Stimulated activated CD8-positive, alpha-beta memory T cell treated with anti-CD3 and anti-CD28 coated beads, Interleukin-15, amount 100 ng/mL, for 4 hours (primary cell): ENCODE measurements at places on chromosomes 12 and 14.

DNA sequence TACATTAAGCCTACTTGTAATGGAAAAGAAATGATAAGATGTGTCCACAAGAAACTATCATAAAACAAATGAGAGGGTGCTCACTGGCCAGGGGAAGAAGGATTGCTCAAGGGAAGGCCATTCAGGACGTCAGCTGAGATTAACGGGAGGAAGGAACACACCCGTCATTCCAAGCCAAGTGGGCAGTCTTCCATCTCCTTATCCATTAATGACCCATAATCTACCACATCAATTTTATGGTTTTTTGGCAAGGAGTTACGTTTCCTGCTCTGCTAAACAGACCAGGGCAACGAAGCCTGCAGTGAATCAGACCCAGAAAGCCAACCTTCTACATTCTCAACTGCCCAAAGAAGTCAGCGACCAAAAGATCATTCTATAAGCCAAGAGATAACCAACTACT lies 25.1 kb downstream of the PRKAB1 start:
- no peak for DNase-seq

- DNase-seq, result no peak
Observed at GRCh38 chr12:54831631-54832030, 22.7 kb upstream of the MUCL1 start.

DNA sequence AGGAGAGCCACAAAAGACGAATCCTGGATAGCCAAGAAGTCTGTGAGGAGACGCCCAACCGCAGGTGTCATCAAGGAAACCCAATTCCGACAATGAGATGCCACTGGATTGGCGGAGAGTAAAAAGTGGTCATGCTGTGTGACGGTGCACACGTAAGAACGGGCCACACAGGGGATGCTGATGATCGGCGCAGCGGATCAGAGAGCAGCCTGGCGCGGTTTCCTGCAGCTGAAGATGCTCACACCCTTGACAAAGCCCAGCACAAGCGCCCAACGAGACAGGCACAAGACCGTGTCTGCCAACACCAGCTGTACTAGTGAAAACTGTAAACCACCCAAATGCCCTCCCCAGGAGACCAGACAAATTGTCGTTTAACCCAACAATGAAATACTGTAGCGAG lies 55.8 kb downstream of the CCDC85C start:
- DNase-seq, result no peak

DNA sequence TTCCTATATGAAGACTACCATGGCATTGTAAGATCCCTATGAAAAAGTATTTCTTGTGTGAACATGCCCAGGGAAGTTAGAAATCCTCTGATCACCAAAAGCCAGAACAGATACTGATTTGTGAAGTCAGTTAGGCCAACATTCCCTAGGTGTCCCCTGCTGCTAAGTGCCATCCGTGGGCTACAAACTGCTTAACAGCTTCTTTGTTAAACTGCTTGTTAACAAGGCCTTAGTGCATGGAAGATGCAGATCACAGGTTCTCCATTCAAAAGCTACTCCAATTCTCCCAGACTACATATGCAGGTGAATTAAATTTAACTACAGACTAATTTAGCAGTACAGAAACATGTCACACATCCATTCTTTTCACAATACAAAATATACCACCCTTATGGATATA lies 108.2 kb downstream of the PRICKLE1 start:
- DNase-seq, result no peak

DNA sequence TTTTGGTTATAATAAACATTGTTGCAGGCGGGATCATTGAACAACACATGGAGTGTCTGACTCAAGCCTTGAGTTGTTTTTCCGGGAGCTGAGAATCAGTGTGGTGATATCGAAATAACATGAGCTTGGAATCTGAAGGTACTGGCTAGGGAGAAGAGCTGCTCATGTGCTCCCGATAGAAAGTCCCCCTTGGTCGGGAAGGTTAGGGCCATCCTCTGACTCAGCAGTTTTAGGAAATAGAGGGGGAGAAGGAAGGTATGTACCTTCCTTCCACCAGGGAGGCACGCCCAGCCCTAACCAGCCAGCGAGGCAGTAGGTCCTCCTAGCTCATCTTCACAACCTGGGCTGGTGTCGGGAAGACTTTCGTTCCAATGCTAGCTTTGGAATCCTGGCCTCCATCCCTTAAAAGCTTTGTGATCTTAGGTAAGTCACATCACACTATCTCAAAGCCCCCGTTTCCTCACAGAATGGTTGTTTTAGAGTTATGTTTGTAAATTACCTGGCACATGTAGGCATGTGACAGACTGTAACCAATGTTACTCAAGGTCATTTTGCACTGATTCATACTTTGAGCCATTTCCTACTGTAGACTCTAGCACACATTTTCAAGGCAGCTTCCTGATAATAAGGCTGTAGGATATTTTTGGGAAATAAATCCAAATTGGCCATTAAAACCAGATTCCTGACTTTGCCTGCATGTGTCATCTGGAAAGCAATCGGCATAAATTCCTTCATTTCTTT lies 1.9 kb upstream of the RAB35 start:
- DNase-seq, result no peak

GRCh38 chr14:79356040-79356439 lies 855.3 kb downstream of the DIO2 start:
- DNase-seq, result no peak

DNA sequence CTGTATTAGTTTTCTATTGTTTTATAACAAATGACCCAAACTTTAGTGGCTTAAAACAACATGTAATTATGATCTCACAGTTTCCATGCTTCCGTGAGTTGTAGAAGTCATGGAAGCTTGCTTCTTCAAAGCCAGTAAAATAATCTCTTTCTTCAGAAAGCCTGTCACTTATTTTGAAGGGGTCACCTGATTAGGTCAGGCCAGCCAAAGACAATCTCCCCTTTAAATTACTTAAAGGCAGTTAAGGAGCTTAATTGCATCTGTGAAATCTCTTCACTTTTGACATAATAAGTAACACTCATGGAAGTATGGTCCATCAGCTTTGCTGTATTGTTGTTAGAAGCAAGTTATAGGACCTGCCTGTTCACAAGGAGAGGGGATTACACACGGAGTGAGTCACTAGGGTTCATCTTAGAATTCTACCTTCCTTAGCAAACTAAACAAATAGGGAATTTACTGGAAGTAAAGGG lies 89.8 kb downstream of the FAR2 start:
- DNase-seq, result no peak

GRCh38 chr12:127272864-127273263 lies 994.1 kb upstream of the TMEM132C start:
- no peak for DNase-seq

DNA sequence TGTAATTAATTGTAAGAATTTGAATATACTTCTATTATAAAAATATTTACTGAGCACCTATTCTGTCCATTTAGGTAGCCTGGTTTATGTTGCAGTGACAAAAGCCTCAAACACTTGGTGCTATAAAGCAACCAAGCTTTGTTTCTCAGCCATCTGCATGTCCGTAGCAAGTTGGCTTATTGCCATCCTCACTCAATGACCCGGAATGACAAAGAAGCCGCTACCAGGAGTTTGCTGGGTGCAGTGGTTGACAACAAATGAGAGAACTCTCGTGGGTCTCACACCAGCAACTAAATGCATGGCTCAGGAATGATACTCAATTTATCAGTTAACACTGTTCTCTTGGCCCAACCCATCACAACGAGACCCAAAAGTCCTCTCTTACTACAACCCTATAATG lies 553.1 kb downstream of the DIO2 start:
- DNase-seq, result no peak

- no peak for DNase-seq
Observed at GRCh38 chr14:87840906-87841305, 152.1 kb downstream of the GALC start.

GRCh38 chr12:52521175-52521567 lies 977 bp upstream of the KRT5 start:
- DNase-seq, result no peak

DNA sequence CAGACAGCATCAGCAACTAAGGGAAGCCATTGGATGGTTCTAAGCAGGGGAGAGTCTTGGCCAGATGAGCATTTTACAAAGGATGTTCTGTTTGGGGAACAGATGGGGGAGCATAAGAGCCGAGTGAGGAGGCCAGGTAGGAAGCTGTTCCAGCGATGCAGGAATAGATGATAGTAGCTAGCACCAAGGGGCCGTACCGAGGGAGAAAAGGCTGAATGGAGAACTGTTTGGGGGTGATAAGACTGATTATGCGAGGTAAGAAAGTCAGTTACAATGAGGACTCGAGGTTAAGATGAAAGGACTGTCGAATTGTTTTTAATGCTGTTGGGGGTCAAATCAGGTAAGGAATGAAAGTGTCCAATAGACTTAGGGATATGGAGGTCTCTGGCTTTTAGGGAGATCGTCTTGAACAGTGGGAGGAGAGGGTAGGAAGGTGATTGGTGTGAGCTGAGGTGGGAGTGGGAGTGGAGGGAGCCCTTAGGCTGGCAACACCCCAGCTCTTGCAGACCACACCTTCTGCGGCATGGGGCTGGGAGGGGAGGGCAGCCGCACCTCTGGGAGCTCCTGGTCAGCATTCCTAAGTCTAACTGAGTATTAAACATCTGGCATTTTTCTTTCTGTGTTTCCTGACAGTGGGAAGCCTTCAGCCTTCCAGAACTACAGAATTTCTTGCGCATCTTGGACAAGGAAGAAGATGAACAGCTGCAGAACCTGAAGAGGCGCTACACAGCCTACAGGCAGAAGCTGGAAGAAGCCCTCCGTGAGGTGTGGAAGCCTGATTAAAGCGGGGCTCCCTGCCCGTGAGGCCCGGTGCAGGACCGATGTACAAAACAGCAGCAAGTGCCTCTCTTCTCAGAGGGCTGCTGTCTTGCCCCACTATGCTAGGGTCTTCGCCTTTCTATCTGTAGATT lies 64.8 kb downstream of the GNS start:
- no peak for DNase-seq

DNA sequence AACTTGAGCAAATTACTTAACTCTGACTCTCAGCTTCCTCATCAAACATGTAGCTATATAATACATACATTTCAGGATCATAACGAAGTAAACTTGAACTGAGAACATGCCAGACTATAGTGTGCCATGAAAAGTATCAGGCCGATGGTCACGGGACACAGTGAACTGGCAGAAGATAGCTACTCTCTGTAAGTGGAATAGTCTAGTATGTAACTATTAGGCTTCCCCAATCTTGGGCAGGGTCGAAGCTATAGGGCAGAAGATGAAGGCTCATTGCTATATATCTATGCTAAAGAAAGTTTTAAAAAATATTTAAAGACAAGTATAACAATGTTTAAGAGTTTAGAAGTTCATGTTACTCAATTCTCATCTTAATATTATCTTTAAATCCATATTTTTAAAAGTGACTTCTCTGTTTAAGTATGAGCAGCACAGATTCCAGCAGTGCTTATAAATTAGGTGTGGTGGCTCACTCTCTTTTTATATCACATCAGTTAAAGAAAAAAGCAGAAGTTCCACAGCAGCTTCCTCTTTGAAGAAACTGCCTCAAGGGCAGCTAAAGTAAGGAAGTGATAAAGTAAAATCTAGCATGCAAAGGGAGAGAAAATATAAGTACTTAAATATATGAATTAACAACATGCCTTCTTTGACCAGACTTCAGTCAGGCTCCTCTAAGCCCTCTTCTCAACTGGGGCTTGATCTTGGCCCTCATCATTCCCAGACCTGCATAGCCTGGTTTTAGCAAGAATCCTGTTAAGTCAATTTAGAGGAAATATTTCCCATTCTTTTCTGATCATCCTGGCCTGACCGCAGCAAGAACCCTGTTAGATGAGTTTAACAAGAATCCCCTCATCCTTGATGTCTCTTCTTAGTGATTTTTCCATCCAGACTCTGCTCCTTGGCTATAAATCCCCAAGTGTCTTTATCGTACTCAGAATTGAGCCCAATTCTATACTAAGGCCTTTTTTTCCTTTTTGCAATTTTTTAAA lies 8.4 kb upstream of the GLIPR1 start:
- DNase-seq, result no peak

- DNase-seq, result no peak
Observed at GRCh38 chr14:93743270-93744060, 44.8 kb downstream of the PRIMA1 start.

GRCh38 chr14:92539875-92540274 lies 26.3 kb downstream of the RIN3 start:
- DNase-seq, result no peak

DNA sequence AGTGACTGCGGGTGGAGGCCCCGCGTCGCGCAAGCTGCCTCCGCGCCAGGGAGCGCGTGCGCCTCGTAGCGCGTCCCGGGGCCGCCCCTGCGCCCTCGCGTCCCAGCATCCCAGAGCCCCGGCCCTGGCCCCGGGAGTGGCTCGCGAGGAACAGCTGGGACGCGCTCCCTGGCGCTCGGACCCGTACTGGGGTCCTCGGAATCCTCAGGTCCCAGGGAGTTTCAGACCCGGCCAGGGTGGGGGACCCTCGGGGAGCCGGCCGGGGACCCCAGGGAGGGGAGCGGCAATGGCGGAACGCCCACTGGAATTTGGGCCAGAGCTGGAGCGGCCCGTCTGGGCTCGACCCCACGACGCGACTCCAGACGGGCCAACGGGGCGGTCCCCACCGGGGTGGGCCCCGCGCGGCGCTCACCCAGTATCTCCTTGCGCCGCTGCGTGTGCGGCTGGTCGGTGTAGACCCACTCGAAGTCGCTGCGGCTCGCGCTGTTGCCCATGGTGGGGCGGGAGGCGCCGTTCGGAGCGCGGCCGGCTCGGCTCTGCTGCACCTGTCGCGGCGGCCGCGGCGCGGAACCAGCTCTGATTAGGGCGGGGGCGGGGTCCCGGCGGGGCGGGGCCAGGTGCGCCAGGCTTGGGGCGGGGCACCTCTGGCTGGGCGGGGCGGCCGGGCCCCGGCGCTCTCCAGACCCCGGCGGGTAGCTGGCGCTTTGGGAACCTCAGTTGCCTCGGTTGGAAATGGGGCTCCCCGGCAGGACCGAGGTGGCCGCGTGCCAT lies at the start of gene DEGS2:
Gene DEGS2, minus strand, starts transcription at position 552 of the 771 bp plus-strand sequence. Its CDS starts 58 bp downstream, at position 494.
- DNase-seq, result peak; percentile 27

- no peak for DNase-seq
Observed at GRCh38 chr14:96811985-96812667, 14.9 kb downstream of the VRK1 start.

- DNase-seq, result no peak
Observed at GRCh38 chr12:25976289-25976688, 17.8 kb downstream of the RASSF8 start.

DNA sequence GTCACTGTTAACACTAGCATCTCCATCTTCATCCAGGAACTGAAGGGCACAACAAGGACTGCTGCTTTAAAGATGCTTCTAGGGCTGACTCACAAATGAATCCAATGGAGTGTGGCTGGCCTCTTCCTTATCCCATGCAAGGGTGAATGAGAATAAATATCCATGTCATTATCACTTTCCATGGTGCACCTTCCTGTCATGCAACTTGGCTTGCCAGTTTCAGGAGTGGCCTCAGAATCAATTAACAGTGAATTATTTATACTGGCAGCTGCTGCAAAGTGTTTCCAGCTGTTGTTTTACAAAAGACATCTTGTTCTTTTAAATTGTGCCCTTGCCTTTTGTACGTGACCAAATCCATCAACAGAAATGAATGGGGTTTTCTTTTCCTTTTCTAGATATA lies 499.3 kb upstream of the TMEM132C start:
- DNase-seq, result no peak

DNA sequence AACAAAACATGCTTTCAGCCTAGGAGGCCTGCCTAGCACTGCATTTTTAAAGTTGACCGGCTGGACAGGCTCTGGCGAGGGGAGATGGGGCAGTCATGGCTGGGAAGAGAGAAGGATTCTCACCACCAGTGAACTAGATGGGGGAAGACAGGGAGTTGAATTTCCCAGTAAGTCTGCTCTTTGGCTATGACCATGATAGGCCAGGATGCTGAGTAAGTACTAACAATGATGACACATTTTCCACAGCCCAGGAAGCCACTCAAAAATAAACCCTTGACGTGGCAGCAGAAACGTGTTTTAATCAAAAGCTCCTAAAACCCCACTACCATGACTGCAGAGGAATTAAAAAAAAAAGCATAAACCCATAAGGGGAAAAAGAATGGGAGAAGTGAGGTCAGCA lies 19.0 kb downstream of the KCTD10 start:
- no peak for DNase-seq
